Central memory CD4-positive, alpha-beta T cell (primary cell): ENCODE measurements at places on chromosomes 7 and 10.

DNA sequence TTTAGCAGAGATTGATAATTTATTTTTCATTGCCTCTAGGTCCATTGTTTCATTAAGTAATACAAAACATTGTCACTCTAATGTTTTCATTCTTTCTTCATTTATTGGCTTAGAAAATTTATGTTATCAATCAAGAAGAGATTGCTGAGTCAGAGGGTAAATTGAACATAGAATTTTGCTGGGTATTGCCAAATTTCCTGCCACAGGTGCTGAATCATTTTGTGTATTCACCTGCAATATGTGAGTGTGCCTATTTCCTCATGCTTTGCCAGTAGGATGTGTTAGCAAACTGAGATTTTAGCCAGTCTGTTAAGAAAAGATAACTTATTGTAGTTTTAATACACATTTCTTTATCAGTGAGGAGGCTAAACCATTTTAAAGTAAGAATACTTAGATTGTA is 38.0 kb downstream of the MARCHF5 start:
- DNase-seq = no peak

GRCh38 chr7:125127304-125127703 is 197.7 kb upstream of the POT1 start:
- DNase-seq = no peak

DNA sequence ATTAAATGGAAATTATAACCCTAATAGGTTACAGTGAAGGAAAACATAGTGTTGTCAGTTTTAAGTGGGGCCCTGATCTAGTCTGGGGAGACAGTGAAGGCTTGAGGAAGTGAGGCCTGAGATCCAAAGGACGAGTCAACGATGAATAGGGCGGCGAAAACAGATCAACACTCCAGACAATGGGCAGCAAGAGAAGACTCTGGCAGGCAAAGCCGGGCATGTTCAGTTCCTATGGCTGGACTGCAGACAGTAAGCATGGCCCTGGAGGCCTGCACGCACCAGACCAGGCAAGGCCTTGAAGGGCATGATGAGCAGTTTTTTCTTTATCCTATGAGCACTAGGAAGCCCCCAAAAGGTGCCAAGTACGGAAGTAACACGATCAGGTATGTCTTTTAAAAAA is 127.8 kb downstream of the RNF216 start:
- no peak for DNase-seq

DNA sequence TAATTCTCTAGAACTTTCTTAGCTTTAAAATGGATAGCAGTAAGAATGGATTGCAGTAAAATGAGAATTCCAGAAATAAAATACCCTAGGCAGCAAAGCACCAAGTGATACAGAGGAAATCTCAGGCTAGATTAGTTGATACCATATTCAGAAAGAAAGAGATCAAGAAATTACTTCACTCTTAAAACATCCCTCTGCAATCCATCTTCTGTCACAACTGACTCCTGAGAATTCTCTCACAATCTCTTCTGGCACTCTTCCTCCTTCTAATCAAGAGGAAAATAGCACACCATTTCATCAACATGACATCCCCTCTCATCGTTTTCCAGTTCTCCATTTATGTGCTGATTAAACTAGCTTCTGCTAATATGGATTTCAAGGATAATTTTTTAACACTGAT is 42.2 kb upstream of the LAMB1 start:
- DNase-seq = no peak

DNA sequence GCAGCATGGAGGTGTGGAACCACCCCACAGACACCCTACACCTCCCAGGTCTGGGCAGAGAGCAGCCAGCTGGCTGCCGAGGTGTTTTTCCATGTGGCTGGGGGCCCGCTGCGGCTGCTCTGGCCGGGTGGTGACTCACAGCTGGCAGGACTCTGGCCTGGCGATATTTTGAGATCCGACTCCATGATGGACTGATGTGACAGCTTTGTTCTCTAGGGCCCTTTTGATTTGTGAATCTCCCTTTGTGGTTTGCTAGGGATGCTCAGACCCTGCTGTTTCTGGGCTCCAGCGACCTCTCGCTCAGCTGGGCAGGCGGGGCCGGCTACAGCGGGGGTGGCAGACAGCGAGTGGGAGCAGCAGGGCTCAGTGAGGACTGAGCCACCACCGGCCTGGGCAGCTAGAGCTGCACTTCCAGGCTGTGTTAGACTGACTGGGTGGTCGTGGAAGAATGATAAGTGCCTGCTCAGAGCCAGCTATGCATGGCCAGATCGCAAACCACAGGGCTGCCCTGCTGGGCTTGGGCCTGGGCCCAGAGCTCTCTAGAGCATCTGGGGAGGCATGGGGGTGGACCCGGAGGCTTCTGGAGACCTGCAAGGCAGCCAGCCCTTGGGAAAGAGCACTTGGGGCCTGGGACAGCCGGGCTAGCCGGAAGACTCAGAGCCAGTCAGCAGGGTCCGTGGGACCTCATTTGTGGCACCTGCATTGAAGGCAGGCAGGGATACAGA is 46.2 kb upstream of the GDF10 start:
- DNase-seq = no peak

DNA sequence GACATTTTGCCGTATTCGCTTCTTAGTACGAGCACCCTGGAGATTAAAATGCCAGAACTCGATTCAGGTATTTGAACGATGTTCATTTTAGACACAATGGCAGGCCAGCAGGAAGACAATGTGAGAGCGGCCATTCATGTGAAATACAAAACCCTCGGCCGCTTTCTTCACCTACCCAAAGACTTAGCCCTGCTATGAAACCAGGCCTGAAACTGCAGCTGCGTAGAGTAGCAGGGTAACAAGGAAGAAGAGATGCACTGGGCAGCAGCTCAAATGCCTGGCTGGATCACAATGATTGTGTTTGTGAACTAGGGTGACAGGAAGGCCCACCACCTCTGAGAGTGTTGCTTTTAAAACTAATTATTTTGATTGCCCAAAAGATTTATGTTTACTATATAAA is 234.8 kb downstream of the TRIL start:
- no peak for DNase-seq

GRCh38 chr10:117201826-117202225 is 4.5 kb downstream of the KCNK18 start:
- DNase-seq = no peak

- DNase-seq = no peak
Measured at GRCh38 chr10:82814635-82815034, 939.6 kb downstream of the NRG3 start.

DNA sequence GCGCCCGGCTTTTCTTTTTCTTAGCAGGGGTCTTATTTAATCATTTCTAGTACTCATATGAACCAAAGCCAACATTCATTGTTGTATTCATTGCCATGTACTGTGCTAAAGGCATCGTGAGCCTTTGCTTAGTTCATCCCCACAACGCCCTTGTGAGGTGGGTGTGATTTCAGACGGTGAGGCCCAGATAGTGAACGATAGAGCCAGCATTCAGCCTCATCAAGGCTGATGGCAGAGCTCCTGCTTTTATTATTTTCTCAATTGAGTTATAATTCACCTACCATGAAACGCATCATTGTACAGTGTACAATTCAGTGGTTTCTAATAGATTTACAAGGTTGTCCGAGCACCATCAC is 50.1 kb downstream of the HK1 start:
- no peak for DNase-seq

DNA sequence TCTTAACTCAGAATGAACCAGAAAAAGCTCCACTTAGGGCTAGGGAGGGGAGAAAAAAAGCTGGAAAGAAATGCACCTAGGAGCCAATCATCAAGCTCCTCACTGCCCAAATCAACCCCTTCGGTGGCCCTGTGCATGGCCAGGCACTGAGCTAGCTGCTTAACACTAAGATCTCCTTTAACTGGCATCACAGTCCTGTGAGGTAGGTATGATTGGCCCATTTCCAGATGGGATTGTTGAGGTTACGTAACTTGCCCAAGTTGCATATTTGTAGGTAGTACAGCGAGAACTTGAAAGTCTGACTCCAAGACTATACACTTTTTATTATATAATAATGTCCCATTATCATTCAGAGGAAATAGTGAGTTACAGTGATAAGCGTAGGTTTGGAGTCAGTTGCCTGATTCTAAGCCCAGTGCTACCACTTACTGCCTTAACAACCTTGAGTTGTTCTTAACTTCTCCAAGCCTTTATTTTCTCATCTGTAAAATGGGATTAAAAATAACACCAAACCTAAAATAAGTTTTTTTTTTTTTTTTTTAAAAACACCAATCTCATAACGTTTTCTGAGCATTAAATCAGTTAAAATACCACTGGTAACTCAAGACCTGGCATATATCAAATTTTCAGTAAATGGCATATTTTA is 37.2 kb upstream of the ACSL5 start:
- no peak for DNase-seq

DNA sequence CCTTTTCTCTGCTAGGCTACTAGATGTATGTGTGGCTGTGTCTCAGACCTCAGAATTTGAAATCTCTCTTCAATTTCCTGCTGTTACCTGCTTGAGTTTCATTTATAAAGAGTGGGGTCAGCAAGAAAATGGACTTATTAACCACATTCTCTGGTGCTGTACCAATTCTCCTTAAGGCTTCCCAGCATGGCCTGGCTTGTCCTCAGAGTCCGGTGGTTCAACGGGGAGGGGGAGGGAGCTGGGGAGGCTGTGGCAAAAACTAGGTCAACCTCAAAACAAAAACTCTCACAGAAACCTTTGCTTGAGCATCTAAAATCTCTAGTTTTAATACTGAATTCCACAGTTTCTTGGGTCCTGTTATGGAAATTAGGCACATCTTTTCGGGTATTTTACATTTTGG is 389.1 kb upstream of the COBL start:
- no peak for DNase-seq

DNA sequence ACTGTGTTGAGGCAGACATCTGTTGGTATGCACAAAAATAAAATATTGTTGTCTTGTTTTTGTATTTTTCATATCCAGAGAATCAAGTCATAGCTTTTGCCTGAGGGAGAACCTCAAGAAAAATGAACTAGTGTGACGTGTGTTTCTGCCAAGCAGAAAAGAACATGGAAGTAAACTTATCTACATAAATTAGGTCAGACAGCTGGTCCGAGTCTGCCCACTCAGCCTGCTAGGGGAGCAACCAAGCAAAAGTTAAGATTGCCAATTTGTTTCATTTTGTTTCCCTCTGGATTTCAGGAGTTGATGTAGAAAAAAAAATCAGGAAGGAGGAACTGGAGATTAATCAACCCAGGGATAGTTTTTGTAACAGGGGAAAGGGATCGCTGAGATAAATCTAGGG is 572.4 kb upstream of the LRRTM3 start:
- DNase-seq = no peak

- no peak for DNase-seq
Measured at GRCh38 chr10:110387983-110388686, 83.4 kb upstream of the SMNDC1 start.

DNA sequence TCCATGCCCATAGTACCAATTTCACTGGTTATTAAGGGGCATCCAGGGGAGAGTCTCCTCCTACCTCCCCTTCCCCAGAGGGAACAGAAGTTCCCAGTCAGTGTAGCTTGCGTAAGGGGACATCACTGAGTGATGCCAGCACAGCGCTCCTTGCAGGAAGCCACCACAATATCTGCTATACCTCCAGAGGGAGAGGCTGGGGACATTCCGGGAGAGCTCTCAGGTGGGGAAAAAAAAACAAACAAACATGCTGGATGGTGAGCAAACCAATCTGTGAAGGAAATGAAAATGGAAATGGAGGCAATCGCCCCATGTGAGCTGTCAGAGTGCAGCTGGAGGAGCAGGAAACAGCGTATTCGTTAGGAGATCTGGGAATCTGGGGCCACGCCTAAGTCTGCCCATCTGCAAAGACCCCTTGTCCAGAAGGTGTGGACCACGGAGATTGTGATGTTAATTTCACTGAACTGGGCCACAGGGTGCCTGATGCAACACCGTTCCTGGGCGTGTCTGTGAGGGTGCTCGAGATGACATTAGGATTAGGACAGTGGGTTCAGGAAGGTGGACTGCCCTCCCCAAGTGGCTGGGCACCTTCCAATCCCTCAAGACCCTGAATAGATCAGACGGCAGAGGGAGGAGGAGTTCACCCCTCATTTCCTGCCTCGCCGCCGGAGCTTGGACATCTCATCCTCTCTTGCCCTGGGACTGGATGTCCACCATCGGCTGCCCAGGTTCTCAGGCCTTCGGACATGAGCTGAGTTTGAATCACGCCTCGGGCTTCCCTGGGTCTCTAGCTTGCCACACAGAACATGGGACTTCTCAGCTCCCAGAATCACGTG is 30.5 kb downstream of the GNA12 start:
- no peak for DNase-seq
